ENCODE measurements at places on chromosomes 4 and X. TPM values are rescaled to one million over a fixed set of nuclear protein-coding genes. Genes with fewer than 3 reads are reported as not detected.
A peak's percentile ranks its signal among the peaks of the same experiment; 100 is the strongest.

ALB gene
- polyA plus RNA-seq, result 3.9 TPM

DNA sequence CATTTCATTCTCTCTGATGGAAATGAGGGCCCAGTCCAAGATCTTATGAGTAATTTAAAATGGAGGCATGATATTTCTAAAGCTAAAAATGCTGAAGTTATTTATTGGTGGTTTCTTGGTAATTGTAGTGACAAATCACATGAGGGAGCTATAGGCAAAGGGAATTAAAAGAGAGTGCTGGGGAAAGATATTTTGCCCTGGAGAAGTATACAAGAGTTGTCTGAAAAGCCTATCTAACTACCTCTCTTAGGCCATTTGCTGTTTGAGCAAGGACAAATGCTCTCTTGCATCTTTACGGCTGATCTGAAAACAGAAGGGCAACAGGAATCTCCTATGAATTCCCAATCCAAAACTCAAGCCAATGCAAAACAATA, 89.4 kb downstream of the FMR1NB start:
- no peak for DNase-seq

ADH4 gene
- 0.19 TPM for polyA plus RNA-seq

- DNase-seq, result no peak
These were observed 36.9 kb downstream of the NBDY start for GRCh38 chrX:56765811-56766553.

DNA sequence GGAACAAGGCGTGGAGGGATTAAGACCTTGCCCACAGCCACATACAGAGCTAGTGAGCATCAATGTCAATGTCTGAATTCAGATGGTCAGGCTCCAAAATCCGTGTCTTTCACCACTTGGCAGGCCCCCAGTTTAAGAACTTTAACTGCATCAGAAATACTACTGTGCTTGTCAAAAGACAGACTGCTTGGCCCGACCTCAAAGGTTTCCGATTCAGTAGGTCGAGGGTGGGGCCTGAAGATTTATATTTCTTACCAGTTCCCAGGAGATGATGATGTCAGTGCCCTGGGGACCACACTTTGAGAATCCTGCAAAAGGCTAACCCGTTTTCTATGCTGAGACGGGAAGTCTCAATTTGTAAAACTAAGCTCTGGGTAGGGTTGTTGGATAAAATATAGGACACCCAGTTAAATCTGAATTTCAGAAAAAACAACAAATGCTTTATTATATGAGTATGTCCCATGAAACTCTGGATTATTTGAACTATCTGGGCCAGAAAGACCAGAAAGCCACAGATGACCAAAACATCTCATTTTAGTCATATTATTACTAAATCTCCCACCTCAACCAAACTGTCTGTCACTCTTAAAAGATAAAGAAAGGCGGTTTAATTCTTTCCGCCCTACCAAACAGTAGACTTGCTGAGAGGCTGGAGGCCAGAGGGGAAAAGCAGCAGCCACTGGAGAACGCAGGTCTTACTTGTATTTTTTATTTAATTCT, 42.7 kb downstream of the GATB start:
- peak; percentile 22 for DNase-seq

DNA sequence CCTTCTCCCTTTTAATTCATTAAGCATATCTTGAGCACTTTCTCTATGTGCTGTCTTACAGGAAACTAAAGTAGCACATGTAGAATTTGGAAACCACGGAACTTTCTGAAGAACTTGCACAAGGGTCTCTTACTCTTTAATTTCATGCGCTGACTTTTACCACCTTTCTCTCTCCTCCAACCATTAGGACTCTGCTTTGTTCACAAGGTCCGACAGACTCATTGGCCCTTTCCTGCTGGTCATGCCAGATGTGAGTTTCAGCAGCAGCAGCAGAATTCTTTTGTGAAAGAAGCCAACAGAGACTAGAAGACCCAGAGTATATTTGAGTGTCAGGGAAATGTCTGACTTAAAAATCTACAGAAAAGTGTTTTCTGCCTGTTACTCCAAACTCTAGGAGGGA, 207.1 kb downstream of the GUCY2F start:
- DNase-seq, result no peak

CFAP99 gene
- 0.71 TPM for polyA plus RNA-seq

- no peak for DNase-seq
These were observed 20.5 kb downstream of the RELL1 start for GRCh38 chr4:37665333-37666320.

PFKFB1 gene
- 0.34 TPM for polyA plus RNA-seq

- DNase-seq, result no peak
These were observed 31.2 kb downstream of the BCORL1 start for GRCh38 chrX:130013661-130014060.

DNA sequence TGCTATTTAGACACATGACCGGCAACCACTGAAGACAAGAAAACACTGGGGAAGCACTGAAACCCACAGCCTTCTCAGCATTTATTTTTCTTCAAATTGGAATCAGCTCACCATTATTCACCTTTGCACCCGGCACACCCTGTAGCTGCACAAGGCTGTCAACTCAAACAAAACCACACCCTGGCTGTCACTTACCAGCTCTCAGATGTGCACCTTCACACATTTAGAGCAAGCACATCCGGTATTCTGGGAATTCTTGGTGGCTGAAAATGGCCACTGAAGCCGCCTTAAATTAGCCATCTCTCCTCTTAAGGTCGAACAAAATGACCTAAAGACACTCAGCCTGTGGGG, 5.9 kb downstream of the ZFYVE28 start:
- DNase-seq, result no peak

SOWAHB gene
- polyA plus RNA-seq, result 0.29 TPM

DNA sequence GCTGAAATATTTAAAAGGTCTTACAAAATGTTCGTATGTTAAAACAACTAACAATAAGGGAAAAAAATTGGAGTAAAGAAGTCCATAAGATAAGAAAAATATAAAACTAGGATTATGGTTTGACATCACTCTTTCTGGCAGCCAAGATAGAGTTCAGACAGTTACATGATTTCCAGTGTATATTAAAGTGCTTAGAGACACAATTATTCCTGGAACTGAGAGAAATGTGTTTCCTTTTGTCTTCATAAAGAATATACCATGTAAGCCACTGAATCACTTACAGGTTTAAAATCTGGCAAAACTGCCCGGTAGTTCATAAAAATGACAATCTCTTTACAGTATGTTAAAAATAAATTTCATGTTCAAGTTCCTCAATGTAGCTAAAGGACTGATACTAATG, 538.7 kb upstream of the ATOH1 start:
- DNase-seq, result no peak

FAM133A gene
- 0.19 TPM for polyA plus RNA-seq

GRCh38 chr4:85942107-85942506, 417.7 kb downstream of the MAPK10 start:
- DNase-seq, result no peak

GRCh38 chr4:17654701-17655100, 40.3 kb downstream of the MED28 start:
- DNase-seq, result no peak

RBBP7 gene
- 129 TPM for polyA plus RNA-seq

GRCh38 chrX:17674601-17675000, 62.7 kb upstream of the SCML1 start:
- peak; percentile 73 for DNase-seq

NR0B1 gene
- polyA plus RNA-seq, result 5.8 TPM

- no peak for DNase-seq
These were observed 19.5 kb downstream of the SAT1 start for GRCh38 chrX:23802431-23802830.

GRCh38 chr4:173821036-173821435, 291.0 kb upstream of the HAND2 start:
- no peak for DNase-seq

- DNase-seq, result no peak
These were observed 52.9 kb upstream of the EDA start for GRCh38 chrX:69562904-69563578.

DNA sequence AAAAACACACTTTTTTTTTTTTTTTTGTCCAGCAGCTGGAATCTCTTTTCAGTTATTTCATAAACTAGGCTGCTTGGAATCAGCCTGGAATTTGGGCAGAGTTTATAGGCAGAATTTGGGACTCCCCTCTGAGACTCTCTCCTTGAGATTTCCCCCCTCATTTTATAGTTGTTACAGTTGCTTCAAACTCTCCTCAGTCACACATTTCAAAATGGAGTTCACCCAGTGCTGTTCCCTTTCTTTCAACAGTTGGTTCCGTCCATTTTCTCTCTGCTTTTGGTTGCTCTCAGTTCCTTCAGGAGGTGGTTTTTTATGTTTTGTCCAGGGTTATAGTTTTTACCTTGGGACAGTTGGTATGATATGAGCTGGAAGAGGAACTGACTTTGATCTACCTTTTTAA, 27.5 kb downstream of the NSD2 start:
- no peak for DNase-seq

GRCh38 chrX:107787827-107788226, 10.3 kb downstream of the NCBP2L start:
- DNase-seq, result no peak

INPP4B gene
- polyA plus RNA-seq, result 0.56 TPM

MTCP1 gene
- polyA plus RNA-seq, result 12.7 TPM

NHSL2 gene
- polyA plus RNA-seq, result 1.1 TPM
